ENCODE measurements at places on chromosomes 13 and 19.
A peak's percentile ranks its signal among the peaks of the same experiment; 100 is the strongest.

DNA sequence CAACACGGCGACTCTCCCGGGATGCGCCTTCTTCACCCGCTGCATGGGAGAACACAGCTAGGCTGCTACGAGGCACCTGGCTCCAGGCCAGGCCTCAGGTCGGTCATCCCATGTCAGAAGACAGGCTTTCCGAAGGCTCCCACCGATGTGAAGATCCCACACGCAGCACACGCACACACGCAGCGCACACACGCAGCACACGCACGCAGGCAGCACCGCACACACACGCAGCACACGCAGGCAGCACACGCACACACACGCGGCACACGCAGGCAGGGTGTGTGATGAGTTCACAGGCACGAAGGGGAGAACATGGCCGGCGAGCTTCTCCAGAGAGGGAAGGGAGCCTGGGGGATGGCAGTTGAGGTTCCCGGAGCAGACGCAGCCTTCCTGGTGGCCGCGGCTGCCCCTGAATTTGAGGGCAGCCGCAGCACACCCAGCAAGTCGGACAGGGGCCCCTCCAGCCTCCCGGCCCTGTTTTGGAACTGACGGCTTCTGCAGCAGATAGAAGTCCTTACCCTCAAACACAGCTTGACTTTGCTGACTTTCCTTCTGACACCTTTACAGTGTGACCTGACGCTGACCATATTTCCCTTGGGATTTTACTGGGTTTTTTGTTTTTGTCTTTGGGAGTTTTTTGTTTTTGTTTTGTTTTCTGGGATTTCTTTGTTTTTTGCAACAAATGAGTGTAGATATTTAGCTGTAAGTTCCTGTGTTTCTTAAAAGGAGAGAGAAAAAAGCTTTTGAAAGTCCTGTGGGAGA is 55.9 kb downstream of the RASA3 start:
- DNase-seq, result no peak

DNA sequence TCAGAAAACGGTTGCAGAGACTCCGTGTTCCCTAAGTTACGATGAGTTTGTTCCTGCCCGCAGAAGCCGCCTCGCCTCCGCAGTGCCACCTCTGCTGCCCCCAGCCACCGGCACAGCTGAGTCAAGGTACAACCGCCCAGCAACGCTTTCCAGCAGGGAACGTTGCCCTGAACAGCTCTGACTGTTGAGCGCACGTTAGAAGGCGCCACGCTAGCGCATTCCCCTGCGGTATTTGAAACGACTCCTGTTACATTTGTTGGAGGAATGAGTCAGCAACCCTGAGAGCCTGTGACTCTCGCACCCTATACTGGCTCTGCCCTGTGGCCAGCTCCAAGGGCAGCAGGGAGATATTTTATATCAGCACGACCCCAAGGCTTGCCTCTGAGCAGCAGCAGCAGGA is 302.8 kb downstream of the TEX29 start:
- DNase-seq, result no peak

DNA sequence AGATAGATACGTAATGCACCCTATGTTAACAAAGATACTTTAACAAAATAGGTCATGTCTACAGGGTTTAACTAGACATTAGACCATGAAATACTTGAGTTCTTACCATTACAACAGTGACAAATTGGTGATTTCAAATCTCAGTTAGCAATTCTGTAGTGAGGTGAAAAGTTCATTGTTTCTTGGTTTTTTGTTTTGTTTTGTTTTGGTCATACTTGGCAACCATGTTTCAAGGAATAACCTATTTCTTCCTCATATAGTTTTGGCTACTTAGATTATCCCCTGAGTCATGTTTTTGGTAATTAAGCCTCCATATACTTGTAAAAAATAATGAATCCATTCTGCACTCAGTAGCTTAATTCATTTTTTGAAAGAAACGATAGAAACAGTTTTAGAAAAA is 1200.4 kb downstream of the DIAPH3 start:
- no peak for DNase-seq

- DNase-seq, result no peak
Measured at GRCh38 chr13:112930192-112930591, 38.8 kb upstream of the MCF2L start.

GRCh38 chr13:113029487-113030258 is 60.7 kb downstream of the MCF2L start:
- DNase-seq, result peak; percentile 45

DNA sequence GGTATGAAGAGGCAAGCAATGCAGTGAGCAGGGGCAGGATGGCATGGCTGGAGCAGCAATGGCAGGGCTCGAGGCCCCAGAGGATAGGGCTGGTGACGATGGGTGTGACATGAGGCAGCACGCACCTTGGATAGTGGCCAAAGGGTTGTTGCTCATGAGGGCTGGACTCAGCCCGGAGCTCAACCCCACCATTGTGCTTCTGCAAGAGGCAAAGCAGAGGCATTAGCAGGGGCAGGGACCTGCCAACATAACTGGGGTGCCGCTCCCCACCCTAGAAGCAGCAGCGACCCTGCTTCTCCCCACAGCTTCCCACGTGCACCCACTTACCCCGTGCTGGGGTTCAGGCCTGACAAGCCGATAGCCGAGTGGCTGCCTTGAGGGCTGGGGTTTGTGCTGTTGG is 15.8 kb downstream of the ZNF574 start:
- DNase-seq, result no peak

- no peak for DNase-seq
Measured at GRCh38 chr13:59834801-59835200, 328.9 kb downstream of the DIAPH3 start.

DNA sequence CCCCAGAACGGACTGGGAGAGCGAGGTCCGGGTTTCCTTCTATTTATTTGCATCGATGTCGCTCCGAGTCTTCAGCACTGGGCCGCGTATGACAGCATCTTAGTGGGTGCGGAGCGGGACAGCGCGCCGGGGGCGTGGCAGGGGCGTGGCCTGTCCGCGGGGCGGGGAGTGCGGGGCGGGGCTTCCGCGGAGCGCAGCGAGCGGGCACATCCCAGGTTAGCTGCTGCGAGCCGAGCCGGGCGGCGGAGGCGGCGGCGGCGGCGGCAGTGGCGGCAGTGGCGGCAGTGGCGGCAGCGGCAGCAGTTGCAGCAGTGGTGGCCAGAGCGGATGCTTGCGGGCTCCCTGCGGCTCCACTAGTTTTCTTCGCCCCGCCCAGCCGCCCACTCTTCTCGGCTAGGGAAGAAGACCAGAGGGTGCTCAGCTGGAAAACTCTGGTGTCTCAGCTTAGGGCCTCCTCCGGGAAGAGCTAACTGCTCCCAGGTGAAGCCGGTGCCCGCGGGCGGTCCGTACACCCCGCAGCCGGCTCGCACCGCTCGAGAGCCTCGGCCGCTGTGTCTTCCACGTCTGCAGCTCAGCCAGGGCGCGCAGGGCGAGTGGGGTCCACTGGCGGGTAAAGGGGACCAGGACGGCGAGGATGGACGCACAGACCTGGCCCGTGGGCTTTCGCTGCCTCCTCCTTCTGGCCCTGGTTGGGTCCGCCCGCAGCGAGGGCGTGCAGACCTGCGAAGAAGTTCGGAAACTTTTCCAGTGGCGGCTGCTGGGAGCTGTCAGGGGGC is at the start of gene GPC5:
Gene GPC5, plus strand, starts transcription at position 209 of the 776 bp plus-strand sequence.
- peak; percentile 87 for DNase-seq

DNA sequence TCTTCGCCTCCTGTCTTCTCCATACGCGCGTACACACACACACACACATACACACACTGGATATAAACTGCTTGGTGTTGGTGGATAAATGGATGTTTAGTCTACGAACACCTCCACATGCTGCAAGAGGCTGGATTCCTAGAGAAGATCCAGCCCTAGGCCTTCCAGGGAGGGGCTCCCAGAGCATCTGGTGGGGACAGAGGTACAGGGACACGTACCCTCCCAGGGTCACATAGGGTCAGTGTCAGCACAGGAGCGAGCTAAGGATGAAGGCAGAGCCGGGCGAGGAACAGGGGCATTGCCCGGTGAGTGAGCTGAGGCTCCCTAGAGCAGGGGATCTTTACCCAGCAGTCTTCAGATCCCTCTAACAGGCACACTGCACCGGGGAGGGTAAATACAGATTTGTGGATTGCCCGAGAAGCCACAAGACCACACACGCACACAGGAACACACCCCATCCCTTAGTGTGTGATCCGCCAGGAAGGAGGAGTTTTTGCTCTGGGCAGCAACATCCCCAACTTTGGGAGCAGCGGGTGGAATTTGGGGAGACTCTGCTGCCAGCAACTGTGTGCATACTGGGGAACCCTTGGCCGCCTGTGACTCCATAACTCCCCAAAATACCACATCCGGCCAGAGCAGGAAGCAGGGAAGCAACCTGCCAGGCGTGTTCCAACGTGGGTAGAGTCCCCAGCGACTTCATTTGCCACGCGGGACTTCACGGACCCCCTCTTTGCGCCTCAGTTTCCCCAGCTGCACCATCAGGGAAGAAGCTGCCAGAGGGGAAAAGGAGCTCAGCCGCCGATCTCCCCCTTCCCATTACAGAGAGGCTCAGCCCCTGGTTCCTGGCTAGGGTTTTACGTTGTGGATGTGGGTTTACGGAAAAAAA is 5.8 kb upstream of the TLE2 start:
- DNase-seq, result peak; percentile 40

DNA sequence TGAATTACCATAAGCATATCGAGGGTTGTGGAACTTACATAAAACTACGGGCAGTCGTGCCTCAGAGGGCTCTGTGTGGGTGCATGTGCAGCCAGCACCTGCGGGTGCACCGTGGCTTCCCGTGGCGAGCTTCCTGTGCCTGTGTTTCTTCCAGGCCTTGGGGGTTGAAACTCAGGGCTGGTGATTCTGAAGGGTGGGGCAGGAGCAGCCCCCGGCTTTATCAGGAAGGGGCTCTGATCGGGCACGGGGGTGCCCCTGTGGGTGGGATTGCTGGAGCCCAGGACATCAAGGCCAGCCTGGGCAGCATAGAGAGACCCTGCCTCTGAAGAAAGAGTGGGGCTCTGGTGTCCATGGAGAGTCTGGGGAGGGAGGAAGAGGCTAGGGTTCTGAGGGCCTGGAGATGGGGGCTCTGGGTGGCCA is 11.1 kb downstream of the ATP4B start:
- no peak for DNase-seq

DNA sequence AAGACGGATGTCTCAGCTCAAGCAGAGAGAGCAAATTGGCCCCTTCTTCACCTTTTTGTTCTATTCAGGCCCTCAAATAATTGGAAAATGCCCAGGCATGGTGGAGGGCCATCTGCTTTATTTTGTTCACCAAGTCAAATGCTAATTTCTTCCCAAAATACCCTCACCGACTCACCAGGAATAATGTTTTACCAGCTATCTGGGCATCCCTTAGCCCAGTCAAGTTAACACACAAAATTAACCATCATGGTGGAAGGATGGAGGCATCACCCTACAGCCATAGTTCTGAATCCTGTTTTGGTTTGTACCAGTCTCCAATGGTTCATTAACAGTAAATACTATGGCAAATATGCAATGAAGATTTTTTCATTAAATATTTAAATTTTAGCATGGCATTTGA is 51.7 kb upstream of the SERP2 start:
- DNase-seq, result no peak

GRCh38 chr19:19860756-19861390 is 4.8 kb upstream of the ZNF253 start:
- DNase-seq, result peak; percentile 65
